Activated CD4-positive, alpha-beta T cell treated with anti-CD3 and anti-CD28 coated beads, Interleukin-2, amount 50 U/mL, for 48 hours (primary cell): ENCODE measurements at places on chromosomes 4 and X.

GRCh38 chrX:41653125-41653524 is 35.6 kb upstream of the GPR34 start:
- no peak for DNase-seq

DNA sequence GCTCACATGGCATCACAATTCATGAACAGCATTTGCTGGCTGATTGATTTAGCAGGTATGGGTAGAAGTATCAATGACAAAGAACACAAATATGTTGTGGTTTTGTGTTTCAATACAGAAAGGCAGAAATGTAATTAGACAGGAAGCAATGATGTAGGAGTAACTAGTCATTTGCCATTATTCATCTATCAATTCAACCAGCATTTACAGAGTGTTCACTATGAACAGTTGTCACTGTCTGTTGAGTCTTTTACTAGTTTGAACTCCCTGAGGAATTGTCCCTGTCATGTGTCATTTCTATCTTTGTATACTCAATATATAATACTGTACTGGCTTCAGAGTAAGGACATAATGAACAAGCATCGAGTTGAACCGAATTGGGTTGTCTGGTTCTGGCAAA is 51.5 kb upstream of the ARHGAP24 start:
- no peak for DNase-seq

GRCh38 chr4:139734201-139734874 is 68.7 kb downstream of the MGST2 start:
- DNase-seq = no peak

DNA sequence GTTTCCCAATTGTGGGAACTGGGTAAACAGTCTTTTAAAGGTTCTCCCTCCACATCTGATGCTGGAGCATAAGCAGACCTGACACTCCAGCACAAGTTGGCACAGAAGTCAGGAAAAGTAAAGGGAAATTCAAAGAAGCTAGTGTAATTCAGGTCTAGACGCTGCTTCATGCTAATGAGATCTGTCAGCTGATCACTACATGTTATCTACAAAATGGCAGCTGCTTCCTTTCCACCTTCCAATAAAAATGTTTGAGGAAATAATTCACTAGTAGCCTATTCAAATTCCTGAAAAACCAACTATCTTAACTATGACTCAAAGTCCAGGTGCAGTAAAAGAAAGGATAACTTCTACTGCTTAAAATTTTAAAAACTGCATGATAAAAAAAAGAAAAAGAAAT is 29.3 kb downstream of the DCAF8L2 start:
- no peak for DNase-seq

DNA sequence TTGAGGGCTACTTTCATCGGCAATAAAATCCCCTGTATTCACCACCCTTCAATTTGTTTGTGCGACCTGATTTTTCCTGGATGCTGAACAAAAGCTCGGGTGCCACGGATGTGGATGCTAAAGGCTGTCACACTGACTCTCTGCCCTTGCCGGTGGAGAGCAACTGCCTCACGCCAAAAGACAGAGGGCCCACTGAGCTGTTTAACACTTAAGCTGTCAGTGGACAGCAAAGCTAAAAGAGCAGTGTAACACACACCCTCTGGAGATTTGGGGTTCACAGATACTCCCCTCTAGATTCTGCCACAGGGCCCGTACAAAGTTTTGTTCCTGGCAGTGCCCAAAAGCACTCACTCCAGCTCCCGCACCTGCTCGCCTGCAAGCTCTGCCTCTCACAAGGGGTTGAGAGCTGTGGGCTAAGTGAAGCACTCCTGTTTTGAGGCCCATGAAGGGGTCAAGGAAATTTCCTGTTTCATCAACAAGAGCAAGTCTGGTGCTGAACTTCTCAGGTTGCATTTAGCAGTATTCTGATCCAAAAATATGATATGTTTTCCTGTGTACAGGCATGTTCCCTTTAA is 1571.9 kb downstream of the ADGRL3 start:
- no peak for DNase-seq

DNA sequence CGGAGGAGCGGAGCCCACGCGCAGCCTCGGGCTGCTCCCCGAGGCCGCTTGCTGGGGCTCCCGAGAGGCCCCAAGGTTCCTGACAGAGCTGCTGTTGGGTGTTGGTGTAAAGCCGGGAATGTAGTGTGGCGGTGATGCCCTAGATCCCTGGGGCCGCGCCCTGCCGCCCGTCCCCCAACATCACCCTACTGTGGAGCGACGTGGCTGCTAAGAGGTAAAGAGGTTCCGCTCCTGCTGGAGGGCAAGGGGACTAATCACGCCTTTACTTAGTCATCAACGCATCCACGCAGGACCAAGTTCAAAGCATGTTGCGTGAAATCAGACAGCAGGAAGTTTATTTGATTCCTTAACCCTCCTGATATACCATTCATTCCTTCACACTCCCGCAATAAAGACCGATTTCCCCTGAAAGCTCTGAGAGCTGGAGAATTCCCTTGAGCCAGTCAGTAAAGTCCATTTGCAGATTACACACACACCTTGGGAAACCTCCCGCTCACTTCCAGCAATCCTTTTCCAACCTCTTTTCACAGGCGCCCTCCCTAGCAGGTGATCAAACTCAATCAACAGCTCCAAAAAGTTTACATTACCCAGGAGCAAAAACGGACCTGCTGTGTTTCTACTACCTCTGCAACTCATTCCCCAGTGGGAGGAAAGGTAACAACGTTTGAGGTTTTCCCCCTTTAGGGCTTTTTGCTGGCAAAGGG is 579 bp upstream of the GABRA2 start:
- DNase-seq = no peak

DNA sequence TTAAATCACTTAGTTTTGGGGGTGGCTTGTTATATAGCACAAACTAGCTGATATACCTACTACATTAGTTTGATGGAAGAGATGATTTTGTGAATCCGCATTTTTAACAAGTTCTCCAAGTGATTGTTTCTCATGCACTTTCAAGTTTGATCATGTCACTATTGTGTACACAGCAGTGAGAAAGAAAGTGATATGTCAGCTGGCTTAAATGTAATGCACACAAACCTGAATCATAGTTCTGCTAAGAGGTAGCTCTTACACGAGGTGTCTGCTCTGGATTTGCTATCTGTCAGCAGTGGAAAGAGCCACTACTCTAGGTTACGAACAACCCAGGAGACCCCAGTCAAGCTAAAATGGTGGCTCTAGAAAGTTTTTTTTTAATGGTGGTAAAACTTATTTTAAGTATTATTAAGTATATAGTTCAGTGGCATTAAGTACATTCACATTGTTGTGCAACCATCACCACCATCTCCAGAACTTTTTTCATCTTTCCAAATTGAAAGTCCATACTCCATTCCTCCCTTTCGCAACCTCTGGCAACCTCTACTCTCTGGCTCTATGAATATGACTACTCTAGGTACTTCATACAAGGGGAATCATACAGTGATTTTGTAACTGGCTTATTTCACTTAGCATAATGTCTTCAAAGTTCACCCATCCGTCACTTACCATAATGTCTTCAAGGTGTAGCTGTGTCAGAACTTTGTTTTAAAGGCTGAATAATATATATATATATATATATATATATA is 147.3 kb downstream of the HS6ST2 start:
- no peak for DNase-seq

- no peak for DNase-seq
Observed at GRCh38 chr4:94168321-94168720, 39.3 kb upstream of the SMARCAD1 start.

GRCh38 chr4:97150966-97151365 is 992.3 kb downstream of the STPG2 start:
- no peak for DNase-seq

DNA sequence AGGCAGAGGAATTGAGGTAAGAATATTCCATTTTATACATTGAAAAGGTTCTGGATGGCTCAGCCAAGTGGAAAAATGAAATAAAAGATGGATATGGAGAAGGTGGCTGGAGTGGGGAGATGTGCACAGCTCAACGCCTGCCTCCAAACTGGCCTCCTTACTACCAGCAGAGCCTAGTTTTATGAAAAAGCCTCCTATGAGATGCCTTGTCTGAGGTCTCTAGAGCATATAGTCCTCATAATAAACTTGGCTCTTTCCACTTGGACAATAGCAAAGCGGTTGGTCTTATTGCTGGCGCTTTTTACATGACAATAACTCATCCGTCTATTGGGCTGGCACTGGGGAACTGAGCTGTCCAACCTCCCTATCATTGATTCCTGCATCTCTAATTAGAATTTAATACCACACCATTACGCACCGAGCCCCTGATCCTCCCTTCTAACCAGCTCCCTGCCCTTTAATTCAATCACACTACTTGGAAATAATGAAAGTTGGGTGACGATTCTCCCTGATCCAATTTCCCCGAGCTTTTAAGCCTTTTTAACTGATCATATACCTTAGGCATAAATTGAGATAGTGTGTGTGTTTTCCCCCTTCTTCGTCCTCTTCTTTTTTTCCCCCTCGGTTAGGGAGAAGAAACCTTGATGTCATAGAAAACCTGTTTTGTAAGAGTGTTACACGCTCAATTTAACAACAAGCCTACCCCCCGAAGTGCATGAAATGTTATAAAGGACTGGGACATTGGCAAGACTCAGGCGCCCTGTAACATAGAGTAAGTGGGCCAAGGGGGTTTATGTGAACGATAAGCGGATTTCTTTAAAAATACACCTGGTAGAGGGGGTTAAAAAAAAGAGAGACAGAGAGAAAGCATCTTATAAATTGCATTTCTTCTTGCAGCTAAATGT is at the start of gene PHOX2B:
Gene PHOX2B (minus strand): TSS at position 155 of the 905 bp plus-strand sequence. CDS start 115 bp downstream, at position 40.
- DNase-seq = no peak

GRCh38 chr4:77899607-77900006 is 37.0 kb downstream of the MRPL1 start:
- DNase-seq = no peak

- DNase-seq = no peak
Observed at GRCh38 chr4:176289561-176289960, 20.5 kb upstream of the ASB5 start.

- no peak for DNase-seq
Observed at GRCh38 chr4:153950100-153950979, 161.5 kb upstream of the SFRP2 start.

- DNase-seq = no peak
Observed at GRCh38 chrX:124341396-124342132, 4.8 kb upstream of the SH2D1A start.

DNA sequence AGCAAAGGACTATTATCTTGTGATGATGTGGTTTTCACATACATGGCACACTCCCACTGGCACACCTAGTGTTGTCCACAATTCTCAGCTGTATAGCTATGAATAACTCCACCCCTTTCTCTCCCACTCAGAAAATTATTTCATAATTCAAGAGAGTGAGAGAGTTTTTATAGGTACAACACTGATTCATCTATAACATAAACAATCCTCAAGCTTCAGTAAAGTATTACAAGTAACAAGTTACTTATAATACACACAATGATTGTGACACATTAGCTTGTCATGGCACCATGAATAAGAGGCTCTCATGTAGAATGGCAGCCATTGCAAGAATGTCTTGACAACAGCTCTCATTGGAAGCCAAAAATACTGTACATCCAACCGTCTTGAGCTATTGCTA is 43.9 kb downstream of the RAB40A start:
- DNase-seq = no peak

GRCh38 chr4:100285121-100285520 is 94.9 kb upstream of the DDIT4L start:
- DNase-seq = no peak

DNA sequence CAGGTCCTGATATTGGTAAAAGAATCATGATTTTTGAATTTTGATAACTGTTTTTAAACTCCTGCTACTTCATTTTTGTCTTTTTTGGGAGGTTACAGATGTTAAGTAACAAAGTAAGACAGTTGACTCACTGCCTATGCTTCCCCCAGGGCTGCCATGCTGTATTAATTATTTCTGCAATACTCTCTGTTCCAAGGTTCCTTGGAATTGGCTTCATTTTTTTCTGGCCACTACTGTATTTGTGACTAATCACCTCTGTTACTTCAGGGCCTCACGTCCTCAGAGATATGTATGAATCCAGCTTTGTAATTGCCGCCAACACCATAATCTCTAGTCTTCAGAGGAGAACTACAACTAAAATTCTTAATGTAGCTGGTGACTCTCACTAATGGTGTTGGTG is 1729.3 kb downstream of the C4orf33 start:
- DNase-seq = no peak

DNA sequence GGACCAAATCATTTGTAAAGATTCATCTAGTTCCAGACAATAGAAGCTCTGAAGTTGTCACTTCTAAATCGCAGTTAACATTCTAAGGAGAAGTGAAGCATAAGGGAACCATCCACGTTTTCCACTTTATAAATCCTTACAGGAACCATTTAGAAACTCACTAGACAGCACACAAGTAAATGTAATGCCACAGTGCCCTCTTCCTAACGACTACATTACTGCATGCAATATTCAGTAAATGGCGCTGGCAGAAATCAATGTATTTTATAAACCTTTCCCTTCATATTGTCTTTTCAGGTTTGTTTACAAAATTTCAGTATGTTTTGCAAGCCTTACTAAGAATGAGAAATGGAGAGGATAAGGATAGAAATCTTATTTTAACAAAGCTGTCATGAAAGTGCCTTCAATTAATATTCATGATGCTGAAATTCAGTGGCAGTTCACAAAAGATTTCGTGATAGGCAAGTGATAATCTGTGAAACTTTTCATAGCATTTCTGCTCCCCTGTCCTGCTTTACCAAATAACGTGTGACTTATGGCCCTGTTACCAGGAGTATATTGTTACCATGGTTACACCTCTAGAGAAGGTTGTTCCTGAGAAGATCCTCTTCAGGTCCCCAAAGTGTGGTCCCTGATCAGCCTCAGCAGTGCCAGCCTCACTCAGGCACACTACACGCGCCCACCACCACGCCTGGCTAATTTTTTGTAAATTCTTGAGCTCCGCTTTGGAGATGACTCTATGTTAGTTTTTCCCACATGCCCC is 54.2 kb downstream of the TMA16 start:
- no peak for DNase-seq

DNA sequence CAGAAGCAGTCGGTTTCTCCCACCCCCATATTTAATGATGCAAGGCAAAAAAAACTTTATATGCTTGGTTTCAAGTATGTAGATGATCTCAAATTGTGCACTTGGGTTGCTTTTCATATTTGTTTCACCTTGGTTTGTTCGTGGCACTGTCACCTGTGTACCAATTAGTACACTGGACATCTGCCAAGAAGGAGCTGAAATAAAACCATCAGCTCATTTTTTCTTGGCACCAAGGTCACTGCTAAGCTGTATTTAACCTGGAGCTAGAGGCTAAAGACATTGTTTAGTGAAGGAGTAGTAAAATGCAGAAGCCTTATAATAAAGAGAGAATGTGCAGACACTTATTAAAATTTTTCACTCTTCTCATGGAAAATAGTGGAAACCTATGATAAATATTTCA is 430.8 kb downstream of the ARHGAP24 start:
- no peak for DNase-seq

- DNase-seq = no peak
Observed at GRCh38 chr4:122663814-122664610, 43.1 kb upstream of the IL21 start.

- DNase-seq = no peak
Observed at GRCh38 chr4:99008051-99008450, 12.5 kb downstream of the METAP1 start.

GRCh38 chr4:123352240-123352945 is 44.2 kb upstream of the SPRY1 start:
- no peak for DNase-seq

DNA sequence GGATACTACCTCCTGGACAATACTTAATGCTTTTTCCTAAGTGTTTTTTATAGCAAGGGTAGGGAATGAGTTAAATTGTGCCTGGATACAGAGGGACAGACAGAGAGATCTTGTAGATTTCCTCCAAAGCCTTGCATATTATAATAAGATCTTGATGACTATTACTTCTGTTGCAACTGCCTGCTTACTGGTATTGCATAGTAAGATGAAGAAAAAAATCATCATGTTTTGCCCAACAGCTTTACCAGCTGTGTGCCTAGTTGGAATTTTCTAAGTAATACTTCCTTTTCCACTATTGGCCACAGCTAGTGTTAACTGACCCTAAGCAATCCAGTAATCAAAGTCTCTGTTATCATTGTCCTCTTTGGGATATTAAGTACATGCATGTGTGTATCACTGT is 139.0 kb downstream of the DCK start:
- no peak for DNase-seq
